ENCODE measurements at places on chromosomes 2 and 18.

- DNase-seq = no peak
Measured at GRCh38 chr18:12314591-12315305, 6.7 kb downstream of the TUBB6 start.

GRCh38 chr2:199851501-199851810 is 464 bp upstream of the FTCDNL1 start:
- no peak for DNase-seq

GRCh38 chr2:100275200-100275589 is 47.1 kb downstream of the LONRF2 start:
- no peak for DNase-seq

- no peak for DNase-seq
Measured at GRCh38 chr18:2212598-2213205, 358.6 kb downstream of the METTL4 start.

- DNase-seq = no peak
Measured at GRCh38 chr18:67007085-67007484, 403.2 kb upstream of the CDH19 start.

DNA sequence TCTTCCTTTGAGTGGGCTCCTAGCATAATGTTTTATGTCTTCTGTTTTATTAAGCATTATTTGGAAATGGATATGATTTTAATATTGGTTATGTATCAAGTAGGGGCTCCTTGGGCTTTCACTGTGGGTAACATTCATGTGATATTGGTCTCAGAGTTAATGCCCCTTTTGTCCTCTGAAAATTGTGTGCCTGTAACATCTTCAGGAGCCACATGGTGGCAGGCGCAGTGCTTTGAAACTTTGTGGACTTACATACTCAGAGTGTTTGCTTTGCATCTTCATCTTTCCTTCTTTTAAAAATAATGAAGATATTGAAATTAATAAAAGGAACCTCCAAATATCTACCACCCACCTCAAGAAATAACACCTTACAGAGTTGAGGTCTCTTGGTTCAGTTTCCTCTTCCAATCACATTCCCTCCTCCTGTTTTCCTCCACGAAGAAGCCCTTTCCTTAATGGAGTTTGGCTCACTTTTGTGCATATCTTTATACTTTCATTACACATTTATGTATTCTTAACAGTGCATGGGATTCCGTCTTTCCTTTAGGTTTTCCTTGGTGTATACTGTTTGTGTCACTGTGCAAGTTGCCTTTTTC is 73.5 kb downstream of the LIMS1 start:
- peak; percentile 62 for DNase-seq

DNA sequence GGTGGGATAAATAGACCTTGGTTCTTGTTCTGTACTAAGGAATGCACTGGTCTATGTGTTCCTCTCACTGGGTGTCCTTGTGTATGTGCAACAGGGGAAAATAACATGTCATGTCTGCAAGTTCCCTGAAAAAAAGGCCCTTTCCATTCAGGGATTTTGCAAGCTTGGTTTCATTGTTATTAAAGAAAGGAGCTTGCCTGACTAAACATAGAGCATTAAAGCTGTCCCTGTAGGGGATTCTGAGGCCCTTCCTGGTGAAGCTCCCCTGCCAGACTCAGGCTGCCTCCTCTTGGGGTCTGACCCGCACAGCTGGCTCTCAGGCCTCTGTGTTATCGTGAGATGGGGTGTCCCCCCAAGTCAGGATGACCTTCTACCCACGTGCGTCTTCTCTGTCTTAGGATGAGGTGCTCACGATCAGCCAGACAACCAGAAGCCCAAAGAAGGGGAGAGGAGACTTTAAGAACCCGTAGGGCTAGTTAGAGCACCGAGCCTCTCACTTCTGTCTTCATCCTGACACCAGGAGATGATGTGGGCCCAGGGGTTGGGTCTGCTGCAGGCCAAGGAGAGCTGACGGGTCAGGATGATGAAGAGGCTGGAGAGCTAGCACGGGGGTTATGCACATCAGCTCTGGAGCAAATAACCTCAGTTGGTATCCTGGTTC is 21.2 kb downstream of the CAPG start:
- DNase-seq = no peak

DNA sequence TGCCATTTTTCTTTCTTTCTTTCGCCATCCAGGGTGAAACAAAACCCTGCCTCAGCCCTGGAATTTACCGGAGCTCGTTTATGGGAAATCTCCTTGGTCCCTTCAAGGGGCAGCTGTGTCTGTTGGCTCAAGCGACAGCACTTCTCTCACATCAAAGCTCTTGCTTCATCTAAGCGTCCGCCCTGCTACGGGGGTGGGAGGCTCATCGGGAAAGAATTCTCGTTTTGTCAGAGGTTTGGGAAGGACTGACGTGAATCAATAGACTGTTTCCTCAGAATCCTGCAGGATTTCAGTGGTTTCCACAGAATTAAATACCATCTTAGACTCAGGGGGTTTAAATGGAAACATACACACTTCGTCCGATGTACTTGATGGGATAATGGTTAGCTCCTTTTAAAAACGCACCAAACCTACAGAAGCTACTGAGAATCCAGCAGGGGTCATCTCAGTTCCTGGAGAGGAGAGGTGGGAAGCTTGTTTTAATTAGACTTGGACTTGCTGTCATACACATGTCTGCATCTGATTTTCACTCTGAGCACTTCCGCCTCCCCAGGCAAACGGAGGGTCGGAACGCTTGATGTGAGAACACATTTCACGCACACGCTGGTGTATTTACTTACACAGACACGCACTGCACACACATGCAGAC is 91.6 kb downstream of the ASB1 start:
- no peak for DNase-seq

DNA sequence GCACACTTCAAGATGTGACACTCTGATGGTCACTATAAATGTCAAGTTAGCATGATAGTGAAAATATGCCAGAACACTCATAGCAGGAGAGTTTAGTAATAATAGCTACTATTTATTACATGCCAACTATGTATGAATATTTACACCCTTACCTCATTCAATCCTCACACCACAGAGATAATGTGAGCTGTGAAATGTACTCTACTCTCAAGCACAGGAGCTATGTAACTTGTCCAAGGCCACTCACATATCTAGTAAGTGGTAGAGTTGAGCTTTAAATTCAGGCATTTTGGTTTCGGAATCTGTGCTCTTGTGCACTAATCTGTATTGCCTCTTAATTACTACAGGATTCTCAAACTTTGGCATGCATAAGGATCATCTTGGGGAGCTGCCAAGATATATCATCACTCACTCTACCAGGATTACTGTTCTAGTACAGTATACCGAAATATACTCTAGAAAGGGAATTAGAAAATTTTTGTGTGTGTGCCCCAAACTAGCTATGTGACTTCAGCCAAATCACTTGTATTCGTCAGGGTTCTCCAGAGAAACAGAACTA is 154.3 kb downstream of the PLCL1 start:
- DNase-seq = no peak

DNA sequence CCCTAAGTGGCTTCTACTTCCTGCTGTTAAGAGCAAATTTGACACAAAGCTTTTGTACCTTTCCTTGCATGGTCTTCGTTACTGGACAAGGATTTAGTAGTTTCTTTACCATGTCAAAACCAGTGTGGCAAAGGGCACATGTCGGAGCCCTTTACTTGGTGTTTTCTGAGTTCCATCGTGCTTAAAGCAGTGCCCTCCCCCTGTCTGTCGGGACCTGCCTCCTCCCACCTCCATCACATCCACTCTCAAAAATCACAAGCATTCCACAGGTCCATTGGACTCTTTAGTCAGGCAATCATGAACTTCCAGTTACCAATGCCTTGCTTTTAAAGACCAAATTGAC is 763 bp downstream of the CCDC141 start:
- no peak for DNase-seq

- no peak for DNase-seq
Measured at GRCh38 chr2:155600296-155600695, 732.2 kb downstream of the NR4A2 start.

- no peak for DNase-seq
Measured at GRCh38 chr2:22281033-22281432, 1103.9 kb upstream of the KLHL29 start.

- peak; percentile 30 for DNase-seq
Measured at GRCh38 chr2:75560022-75560767, 544 bp downstream of the EVA1A start.

- DNase-seq = no peak
Measured at GRCh38 chr2:42337356-42337820, 23.6 kb downstream of the COX7A2L start.

- DNase-seq = no peak
Measured at GRCh38 chr18:45328296-45328695, 287.0 kb upstream of the SLC14A2 start.

GRCh38 chr18:54532962-54533361 is 58.1 kb upstream of the DYNAP start:
- DNase-seq = no peak

- no peak for DNase-seq
Measured at GRCh38 chr2:157523270-157524247, 79.7 kb upstream of the CYTIP start.

- peak; percentile 80 for DNase-seq
Measured at GRCh38 chr18:79575891-79576685, 103.5 kb upstream of the CTDP1 start.

GRCh38 chr2:233380132-233380895 is 26.0 kb downstream of the DGKD start:
- no peak for DNase-seq

DNA sequence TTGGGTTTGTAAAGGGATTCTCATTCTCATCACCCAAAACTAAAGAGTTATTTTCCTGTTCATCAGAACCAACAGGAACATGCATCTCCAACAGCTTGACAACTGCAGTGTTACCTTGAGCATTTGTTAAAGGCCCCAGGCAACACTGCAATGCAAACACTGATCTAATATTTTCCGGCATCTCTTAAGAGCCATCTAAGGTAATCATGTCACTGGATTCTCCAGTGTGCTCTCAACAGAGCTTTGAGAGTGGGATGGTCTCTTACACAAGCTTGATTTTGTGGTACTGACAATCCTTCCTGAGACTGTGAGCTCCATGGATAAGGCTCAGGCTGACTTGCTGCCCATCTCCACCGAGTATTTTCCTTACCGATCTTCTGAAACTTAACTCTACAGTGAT is 90.5 kb upstream of the ITGB6 start:
- no peak for DNase-seq

DNA sequence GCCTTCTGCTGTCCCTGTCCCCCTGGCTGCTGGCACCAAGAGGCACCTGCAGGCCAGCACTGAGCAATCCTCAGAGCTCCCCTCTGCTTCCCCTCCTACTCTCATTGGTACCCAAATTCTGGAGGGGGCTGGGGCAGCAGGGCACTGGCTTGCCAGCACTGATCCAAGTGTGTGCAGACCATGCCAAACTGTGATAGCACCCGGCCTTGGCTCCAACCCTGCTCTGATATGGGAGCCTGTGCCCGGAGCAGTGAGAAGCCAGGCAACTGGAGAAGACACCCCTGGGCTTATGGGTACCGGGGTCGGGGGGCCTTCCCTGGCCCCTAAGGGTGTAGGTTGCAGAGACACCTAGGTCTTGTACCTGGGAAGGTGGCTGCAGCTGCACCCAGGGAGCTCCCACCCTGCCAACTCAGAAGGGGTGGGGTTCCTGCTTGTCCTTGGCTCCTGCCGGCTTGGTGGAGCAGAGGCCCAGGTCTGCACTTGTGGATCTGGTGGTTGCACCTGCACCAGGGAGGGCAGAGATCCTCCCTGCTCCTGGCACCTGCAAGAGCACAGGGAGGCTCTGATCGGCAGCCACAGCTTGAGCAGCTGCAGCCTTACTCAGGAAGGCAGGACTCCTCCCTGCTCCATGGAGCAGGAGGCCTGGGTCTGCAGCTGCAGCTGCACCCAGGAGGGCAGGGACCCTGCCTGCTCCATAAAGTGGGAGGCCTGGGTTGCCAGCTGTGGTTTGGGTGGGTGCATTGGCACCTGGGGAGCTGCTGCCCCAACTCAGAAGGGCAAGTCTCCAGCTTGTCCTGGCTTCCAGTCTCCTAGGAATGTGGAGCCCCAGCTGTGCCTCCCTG is 96.3 kb downstream of the BCL2L11 start:
- peak; percentile 59 for DNase-seq

- no peak for DNase-seq
Measured at GRCh38 chr2:107027810-107028209, 141.8 kb upstream of the ST6GAL2 start.

DNA sequence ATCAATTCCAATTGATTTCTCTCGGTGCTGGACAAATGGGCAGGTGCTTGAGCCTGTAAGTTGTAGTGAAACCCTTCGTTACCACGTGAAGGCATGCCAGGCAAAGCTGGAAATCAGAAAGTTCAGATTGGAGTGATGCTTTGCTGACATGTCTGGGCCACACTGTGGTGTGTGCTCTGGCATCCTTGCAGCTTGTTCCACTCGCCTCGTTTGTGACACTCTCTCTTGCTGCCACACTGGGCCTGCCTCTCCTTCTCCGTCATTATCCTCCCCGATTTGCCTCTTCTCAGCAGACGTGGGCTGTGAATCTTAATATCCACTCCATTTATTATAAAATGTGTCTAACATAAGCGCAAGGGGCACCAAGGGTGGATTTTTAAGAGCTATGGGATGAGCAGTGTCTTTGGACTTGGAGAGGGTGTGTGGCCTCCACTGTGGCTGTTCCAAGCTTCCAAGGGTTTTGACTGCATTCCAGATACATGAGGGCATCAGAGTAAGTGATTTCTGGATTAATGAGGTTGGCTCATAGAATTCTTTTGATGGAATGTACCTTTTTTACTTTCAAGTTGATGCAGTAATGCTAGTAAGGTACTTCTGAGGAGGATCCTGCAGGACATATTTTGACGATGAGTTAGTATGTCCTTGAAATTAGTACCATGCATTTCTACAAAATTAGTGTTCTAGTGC is 238.8 kb downstream of the TPGS2 start:
- DNase-seq = no peak

DNA sequence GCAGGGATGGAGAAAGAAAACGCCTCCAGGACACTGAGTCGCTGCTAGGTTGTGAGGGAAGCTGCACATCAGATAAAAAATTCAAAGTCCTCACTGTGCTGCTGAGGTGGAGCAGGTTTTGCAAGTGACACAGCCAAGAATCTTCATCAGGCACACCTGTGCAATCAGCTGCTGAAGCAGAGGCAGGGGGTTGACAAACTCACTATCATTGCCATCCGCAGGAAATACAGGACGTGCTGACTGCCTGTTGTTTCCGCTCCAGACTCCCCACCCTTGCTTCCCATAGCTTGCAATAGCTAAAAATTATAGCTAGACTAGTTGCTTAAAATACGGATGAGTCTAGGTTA is 147.8 kb upstream of the FHL2 start:
- no peak for DNase-seq

- no peak for DNase-seq
Measured at GRCh38 chr2:165706960-165707487, 87.0 kb downstream of the GALNT3 start.

Measured in left ventricle myocardium superior (tissue), 1 donor.